ENCODE measurements at places on chromosomes 16 and 17.

DNA sequence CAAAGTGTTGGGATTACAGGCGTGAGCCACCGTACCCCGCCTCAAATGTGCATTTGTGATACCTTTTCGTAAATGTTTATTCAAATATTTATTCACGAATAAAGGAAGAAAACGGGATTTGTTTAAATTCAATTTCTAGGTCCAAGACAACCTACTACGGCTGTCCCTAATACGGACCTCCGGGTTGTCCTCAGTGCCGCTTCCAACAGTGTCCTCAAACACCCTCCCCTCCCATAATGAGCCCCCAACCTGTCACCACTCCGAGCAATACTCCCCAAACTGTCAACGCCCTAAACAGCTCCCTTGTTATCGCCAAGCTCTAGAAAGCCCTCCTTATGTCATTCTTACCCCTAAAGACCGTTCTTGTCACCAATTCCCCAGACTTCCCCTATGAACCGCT lies 539 bp upstream of the GABARAPL2 start:
- DNase-seq = no peak

DNA sequence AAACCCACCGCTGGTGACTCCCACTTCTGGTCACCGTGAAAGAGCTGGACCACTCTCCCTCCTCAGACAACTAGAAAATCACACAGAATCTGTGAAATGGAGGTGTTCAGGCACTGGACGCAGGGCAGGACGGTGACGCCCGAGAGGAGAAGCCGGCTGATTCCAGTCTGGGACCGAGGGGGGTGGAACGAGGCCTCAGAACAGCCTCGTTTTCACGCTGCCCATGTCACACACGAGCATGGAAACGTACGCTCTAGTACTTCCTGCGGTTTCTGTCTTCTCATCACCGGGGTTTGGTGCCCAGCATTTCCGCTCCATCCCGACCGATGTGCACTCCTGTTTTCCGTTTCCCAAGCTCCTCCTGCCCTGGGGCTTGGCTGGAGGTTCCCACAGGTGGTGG lies 101.8 kb upstream of the METRNL start:
- no peak for DNase-seq

DNA sequence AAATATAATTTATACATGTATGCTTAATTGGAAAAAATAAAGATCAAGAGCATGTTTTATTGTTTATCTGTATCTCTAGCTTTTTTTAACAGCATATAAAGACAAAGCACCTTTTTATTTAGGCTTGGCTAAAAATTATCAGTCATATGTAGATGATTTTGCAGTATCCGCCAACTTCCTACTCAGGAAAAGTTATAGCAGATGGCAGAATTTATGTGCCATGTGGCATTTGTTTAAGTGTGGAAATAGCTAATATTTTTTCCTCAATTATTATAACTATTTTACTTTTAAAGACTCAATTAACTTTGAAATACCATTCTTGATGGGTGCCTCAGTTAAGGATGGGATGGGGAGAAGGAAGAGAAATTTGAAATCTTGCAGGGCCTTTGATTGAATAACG lies 762.1 kb upstream of the RBFOX1 start:
- DNase-seq = no peak

DNA sequence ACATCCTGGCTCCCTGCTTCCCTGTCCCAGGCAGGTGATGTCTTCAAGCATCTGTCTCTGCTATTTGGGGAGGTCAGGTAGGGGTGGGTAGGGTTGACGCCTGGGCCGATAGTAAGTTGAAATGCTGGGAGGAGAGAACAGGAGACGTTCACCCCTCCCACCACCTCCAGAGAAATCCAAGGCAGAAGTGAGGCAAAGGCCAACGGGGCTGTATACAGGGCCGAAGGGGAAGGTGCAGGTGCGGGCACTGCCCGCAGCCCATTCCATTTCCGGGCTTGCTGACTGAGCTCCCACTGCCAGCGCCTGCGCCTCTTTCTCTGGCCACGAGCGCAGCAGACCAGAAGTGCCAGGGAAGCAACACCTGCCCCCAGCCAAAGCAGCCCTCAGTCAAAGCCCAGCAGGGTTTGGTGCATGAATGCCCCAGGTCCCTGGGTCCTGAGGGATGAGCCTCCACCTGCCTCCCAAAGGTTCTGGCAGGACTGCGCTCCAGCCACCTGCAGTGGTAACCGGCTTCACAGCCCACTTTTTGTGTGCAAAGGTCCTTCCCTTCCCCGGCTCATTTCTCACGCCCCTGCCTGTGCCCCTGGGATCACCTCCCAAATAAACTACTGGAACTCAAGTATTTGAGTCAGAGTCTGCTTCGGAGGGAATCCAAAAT lies 127.6 kb upstream of the TNRC6C start:
- DNase-seq = no peak

DNA sequence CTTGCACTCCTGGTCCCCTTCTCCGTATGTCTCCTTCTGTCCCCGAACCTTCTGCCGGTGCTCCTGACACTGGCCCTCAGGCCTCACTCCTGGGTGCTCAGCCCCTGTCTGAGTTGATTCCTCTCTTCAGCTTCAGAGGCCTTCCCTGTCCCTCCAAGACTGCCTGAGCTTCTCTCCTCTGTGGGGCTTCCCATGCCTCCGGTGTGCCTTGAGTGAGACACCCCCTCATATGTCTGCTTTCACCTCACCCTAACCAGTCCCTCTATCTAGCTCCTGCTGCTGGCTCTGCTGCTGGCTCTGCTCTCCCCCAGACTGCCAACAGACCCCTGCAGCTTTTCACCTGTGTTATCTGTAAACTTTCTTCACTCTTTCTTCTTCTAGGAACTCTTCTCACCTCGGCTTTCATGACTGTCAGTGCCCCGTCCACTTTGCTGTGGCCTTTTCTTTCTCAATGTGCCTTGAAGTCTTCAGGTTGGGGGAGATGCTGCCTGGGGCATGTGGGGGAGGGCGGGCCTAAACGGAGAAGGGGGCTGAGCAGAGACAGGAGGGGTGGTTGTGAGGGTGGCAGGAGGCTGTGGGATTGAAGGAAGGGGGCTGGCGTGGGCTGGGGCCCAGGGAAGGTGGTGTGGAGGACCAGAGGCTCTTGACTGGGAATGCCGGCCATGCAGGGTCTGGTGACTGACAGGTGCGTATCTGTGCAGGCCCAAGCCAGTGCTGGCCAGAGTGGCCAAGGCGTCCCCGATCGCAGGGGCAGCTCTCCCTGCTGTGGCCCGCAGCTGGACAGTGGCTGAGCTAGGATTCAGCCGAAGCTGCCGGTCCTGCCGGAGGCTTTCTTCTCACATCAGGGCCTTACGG lies 81.3 kb downstream of the METRNL start:
- no peak for DNase-seq

DNA sequence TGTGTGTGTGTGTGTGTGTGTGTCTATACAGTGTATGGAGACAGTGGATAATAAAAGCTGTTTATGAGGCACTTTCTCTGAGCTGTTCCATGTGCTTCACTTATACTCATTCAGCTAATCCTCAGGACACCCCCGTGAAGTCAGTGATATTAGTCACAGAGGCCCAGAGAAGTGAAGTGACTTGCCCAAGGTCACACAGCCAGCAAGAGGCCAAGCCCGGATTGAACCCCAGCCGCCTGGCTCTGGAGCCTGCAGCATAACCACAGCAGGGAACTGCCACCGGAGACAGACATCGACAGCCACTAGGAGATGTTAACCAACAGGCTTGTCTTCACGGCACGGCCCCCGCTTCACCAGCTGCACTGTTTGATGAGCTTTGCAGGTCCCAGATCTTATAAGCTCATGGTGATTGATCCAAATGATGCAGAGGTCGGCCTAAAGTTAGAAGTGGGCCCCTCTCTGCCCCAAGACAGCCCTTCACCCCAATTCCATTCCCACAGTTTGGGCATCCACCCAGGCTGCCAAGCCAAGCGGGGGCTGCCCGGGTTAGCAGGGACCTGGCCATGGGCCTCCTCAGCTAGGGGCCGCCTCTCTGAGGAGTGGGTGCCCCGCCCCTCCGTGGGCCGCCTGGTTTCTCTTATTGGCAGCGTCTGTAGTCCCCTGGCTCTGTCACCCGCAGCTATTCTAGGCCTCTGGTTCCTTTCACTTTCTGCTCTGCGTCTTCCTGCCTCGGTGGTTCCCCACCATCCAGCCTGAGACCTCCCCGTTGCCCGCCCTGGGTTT lies 30.9 kb downstream of the SOCS1 start:
- no peak for DNase-seq

GRCh38 chr16:89795676-89796075 lies 20.8 kb downstream of the FANCA start:
- DNase-seq = no peak
